Activated T-cell treated with anti-CD3 and anti-CD28 coated beads for 24 hours (primary cell): ENCODE measurements at places on chromosomes 7 and 10.

GRCh38 chr10:132120200-132120599 is 54.5 kb downstream of the JAKMIP3 start:
- no peak for DNase-seq

- no peak for DNase-seq
These were observed 55.6 kb downstream of the CC2D2B start for GRCh38 chr10:95963202-95963990.

GRCh38 chr10:1419796-1420610 is 317.3 kb downstream of the ADARB2 start:
- no peak for DNase-seq

DNA sequence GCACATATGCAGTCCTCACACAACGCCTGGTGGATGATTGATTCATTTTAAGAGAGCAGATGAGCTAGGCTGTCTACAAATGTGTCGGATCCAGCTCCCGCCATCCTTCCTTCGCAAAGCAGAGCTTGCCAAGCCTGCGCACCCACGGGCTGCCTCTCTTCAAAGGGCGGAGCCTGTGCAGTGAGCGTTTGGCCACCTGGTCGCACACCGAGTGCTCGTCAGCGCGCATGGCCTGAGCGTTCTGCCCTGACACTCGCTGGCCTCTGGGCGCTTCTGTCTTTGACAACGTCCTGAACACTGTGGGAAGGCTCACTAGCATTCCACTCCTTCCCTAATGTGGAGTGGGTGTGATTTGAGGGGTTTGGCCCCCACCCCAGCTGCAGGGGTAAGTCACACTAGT is 47.1 kb upstream of the TMEM72 start:
- peak; percentile 16 for DNase-seq

DNA sequence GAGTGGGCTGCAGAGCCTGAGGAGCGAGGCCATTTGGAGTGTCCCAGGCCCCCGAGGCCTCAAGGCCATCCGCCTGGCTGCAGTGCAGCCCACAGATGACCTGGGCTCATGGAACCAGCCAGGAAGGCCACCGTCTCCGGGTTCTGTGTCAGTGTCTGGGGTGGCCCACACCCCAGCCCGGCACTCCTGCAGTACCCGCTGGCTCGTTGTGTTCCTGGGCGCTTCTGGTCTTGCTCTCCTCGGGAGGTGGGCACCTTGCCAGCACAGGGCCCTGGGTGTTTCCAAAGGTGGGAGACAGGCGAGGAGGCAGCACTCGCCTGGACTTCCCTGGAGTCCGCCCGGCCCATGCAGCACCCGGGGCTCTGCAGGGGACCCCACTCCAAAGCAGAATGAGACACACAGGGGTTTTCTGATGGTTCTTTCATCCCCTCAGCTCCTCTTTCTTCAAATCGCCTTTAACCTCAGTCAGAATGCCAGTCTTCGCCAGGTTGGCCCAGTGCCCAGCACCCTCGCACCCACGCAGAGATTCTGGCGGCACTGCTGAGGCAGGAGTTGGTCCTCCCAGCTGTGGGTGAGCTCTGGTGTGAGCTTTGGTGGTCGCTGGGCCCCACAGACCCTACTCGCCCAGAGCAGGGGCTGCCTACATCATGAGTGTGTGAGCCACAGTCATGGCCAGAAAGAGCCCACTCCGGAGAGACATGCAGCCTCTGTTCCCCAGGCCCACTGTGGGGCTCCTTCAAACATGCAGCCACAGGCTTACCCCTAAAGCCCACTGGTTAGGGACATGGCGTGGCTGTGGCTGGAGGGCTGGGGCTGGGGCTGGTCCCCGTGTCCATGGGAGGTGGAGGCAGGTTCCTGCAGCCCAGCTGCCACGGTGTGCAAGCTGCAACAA is 155.7 kb downstream of the EBF3 start:
- DNase-seq = no peak

GRCh38 chr7:90824386-90825307 is 228.5 kb downstream of the CDK14 start:
- no peak for DNase-seq

DNA sequence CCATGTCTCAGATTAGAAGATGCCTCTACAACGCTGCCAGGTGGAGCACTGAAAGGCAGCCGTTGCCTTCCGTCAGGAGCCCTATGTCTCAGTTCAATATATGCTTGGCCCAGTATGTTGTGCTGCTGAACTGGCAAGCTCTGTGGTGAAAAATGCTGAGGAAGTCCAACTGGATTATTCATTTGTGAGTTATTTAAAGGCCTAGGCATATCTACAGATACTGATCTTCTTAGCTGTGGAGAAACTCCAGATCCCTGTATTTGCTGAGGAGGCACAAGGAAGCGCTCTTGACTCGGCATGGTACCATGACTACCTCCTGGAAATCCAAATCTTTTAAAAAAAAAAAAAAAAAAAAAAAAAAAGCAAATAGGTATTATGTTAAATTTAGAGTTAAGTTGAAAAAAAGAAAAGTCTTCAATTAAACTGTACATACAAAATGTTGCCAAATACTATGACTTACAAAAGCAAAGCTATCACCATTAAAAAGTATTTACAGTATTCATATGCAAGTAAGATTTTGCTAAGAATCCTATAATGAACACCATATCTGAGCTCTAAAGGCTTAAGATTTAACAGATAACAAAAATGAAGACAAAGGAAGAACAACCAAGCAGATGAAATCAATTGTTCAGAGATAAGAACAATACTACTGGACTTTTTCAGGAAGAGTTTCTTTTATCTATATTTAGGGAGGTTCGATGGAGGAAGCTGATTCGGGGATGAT is 152.4 kb downstream of the GALNT11 start:
- no peak for DNase-seq

- DNase-seq = no peak
These were observed 112.3 kb downstream of the RAB11FIP2 start for GRCh38 chr10:117934477-117934876.

- DNase-seq = no peak
These were observed 7.1 kb downstream of the ZMYND11 start for GRCh38 chr10:142371-142770.

DNA sequence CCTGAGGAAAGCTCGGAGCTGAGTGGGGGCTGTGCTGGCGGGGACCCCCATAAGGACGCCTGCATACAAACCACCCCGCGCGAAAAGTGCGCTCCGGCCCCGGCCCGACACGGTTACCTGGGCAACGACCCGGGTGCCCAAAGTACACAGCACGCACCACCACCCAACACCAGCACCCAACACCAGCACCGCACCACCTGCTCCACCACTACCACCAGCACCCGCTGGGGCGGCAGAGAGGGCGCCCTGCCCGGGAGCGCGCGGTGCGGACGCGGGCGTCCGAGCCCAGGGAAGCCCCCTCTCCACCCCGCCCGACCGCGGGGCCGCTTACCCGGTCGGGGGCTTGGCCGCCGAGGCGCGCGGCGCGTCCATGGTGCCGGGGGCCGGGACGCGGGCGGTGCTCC is 345 bp downstream of the COBL start:
- no peak for DNase-seq

GRCh38 chr10:69639291-69640195 is 9.5 kb downstream of the FAM241B start:
- DNase-seq = peak; percentile 52

DNA sequence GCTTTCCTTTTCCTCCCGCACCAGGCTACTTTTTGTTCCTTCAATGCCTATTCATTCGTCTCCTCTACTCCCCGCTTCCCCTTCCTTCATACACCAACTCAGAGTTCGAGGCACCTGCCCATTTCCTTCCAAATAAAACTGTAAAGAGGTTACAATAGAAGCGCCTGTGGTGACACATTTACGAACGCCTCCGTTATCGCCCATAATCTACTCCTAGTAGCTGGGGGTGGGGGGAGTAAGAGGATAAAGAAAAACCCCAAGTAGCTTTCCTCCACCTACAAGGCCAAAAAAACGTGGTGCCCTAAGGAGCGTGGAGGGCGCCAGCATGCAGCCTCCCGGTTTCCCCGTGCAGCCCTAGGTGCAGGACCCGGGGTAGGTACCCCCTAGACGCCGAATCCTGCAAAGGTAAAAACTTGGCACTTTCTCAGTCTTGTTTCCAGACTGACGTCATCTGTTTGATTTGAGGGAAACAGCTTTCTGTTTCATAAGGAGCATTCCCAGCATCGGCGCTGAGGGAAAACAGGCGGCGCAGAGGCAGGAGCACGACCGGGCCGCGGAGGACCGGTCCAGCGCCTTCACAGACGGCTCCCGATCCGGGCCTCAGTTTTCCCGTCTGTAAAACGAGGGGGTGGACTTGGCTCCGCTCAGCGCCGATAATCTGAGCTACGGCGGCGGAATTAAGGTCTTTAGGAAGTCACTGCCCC is 922 bp downstream of the PPA1 start:
- peak; percentile 47 for DNase-seq

- no peak for DNase-seq
These were observed 181.5 kb downstream of the EXOC4 start for GRCh38 chr7:133434246-133434865.

GRCh38 chr10:6348096-6348874 is 145.6 kb downstream of the PFKFB3 start:
- DNase-seq = peak; percentile 75

DNA sequence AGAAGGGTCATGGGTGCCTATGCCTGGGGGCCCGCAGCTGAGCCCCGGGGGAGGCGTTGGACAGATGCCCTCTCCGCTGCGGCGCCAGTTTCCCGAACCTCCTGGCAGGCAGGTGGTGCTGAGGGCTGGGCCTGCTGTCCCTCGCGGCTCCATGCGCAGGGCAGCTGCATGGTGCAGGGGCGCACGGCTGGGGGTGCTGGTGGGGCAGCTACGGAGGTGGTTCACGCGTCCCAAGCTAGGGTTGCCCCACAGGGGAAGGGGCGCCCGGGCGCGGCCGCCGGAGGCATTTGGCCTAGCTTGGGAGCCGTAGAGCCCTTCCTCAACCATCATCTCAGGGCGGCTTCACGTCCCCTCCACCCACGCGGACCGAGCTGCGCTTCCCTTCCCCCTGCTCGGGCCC is 146.0 kb downstream of the CCDC201 start:
- DNase-seq = no peak

- DNase-seq = no peak
These were observed 14.3 kb downstream of the NOD1 start for GRCh38 chr7:30464231-30464671.
